Endothelial cell of umbilical vein (primary cell): ENCODE measurements at places on chromosomes 6 and 20.

GRCh38 chr6:167296293-167296690 lies 5.2 kb downstream of the UNC93A start:
- no peak for DNase-seq

- no peak for DNase-seq
Measured at GRCh38 chr20:55172310-55173002, 697.1 kb downstream of the DOK5 start.

GRCh38 chr6:6033858-6034257 lies 27.1 kb upstream of the NRN1 start:
- no peak for DNase-seq

DNA sequence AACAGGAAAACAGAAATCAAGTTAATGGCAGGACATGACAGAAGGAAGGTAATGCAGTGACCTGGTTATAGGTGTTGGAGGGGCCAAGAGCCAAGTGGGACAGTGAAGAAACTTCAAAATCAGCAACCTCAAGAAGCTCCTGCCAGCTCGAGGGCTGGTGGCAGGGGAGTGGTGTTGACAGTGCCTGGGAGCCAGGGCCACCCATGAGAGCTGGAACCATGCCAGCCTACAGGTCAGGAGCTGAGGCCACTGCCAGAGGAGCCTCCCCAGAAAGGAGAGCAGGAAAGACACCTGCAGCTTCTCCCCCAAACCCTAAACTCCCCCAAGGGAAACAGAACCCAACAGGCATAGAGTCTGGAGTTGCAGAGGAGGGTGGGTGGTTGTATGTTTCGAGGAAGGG lies 262.1 kb downstream of the LRFN2 start:
- no peak for DNase-seq
